Lower lobe of right lung (tissue), 2 donors: ENCODE measurements at places on chromosomes 1 and 21. TPM values are rescaled to one million over a fixed set of nuclear protein-coding genes. Genes with fewer than 3 reads are reported as not detected.

ARMH1 gene
- total RNA-seq = 14.5 TPM

ELF3 gene
- 74.1 TPM for total RNA-seq

CAMSAP2 gene
- 30.7 TPM for total RNA-seq

TLCD4 gene
- 11.3 TPM for total RNA-seq

OR6K3 gene
- total RNA-seq = 2.2 TPM

ESPN gene
- 8.3 TPM for total RNA-seq

OTUD3 gene
- 11.5 TPM for total RNA-seq

RNU1-2 gene
- 6,803 TPM for total RNA-seq

GRCh38 chr1:158611916-158612315, 6.8 kb downstream of the OR10Z1 start:
- no peak for DNase-seq

GRCh38 chr1:165050246-165050645, 306.3 kb downstream of the LMX1A start:
- no peak for DNase-seq

- no peak for DNase-seq
These were observed 127.5 kb downstream of the UCK2 start for GRCh38 chr1:165954940-165955339.

- DNase-seq = no peak
These were observed 75.3 kb downstream of the FOXJ3 start for GRCh38 chr1:42259739-42260064.

DNA sequence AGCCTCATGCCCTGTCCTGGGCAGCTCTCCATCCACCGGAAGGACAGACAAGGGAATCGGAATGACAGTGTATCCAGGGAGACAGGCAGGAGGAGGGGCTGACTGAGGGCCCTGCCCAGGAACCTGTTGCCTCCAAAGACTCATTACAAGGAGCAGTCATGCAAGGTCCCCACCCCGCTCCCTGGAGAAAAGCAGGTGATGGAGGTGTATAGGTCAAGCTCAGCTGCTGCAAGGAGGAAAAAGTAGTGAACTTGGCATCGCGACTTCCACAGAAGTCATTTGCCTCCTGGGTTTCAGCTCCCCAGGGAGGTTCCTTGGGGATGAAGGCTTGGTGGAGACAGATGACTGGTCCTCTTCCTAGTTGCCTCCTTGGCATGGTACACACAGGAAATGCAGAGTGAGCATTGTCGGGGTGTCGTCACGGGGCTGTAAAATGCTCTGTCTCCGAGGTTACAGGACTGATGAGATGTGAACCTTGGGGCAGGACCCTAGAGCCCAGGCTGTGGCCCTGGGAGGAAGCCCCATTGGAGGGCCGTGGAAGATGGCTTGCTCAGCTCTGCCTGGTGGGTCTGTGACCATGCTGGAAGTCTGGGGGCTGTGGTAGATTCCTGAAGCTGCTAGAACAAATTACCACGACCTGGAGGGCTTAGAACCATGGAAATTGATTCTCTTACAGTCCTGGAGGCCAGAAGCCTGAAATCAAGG, 219.6 kb upstream of the C1orf174 start:
- DNase-seq = no peak

- DNase-seq = peak; percentile 76
These were observed 148.1 kb downstream of the FGGY start for GRCh38 chr1:59445040-59445439.

- no peak for DNase-seq
These were observed 319.7 kb downstream of the MATN1 start for GRCh38 chr1:30403726-30404125.

DNA sequence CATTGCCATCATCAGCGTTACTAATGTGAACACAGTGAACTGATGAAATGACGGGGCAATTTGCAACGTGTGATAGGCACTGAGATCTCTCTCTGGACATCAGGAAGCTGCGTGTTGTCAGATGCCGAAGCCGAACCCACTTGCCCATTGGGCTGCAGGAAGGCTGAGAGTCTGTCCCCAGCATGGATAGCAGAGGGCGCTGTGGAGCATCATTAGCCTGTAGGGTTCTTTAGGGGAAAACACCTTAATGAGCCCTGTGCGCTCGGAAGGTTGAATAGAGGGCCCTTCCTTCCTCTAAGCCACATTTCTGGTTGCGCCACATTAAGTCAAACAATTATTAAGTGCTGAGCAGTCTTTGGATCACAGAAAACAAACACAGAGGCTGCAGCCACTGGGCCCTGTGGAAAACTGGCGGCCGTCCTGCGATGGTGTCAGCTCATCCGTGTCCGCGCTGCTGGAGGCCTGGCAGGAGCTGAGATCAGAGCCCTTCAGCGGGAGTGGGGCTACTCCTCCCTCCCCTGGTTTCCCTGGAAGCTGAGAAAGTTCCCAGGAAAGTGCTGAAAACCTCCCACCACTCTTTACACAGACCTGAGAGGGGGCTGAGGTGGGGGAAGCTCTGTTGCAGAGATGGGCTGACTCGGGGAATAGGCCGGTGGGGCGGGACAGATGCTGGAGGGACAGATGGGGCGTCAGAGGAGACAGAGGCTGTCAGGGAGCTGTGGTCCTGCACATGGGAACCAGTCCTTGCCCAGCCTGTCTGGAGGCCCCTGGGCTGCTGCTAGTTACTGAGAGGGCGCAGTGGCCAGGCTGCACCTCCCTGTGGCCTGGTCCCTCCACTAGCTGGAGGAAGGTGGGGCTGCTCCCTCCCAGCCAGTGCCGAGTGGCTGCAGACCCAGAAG, 12.7 kb downstream of the TFF2 start:
- DNase-seq = peak; percentile 86

GRCh38 chr1:232222614-232223013, 407.3 kb downstream of the SIPA1L2 start:
- DNase-seq = no peak

DNA sequence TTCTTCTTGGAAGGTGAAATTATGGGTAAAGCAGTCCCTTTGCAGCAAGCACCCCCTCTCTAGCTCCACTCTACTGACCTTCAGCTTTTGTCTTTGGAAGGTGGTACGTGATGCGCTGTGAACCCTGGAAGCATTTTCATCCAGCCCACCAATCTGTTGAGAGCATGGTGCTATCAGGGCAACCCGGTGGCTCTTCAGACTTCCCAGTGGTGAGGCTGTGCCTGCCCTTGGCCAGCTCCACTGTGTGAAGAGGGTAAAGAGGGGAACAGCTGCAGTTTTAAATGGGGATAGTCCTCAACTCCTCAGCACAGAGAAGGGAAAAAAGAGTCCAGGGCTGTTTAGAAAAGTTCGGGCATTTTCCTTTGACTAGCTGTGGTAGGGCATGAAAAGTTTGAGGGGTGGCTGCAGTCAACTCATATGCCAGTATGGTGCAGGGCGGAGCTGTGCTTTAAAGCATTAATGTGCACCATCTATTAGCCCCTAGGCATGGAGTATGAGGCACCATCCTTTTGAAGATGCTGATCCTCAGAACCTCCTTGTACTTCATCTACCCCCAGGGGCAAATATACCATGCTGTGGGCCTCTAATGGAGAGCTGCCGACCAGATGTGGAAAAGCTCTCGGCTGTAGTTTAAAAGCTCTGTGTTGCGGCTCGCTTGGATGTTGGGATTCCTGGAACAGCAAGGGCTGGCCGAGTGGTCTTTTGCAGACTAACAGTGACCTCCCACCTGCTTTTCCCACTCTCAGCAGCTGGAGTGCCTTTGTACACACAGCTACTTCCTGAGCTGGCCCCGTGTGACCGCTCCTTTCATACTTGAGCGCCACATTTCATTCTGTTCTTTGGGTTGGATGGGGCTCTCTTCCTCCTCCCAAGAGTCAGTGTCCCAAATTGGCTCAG, 123.0 kb downstream of the PEX14 start:
- DNase-seq = no peak

DNA sequence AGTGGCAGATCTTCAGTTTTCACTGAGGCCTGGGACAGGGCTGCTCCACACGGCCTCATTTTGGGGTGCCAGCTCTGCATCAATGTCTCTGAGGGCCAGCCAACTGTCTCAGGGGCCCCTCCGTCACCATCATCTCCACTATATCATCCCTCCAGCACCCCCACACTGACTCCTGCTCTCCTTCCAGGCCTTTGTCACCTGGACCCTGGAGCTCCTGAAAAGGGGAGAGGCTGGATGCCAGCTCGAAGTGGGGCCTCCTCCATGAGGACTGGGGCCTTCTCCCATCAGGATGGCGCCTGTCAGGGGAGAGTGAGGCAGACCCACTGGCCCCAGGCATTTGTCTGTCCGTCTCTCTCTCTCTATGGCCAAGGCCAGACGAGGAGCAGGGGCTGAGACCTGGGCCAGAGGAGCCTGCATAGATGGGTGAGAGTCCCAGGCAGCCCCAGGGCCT, 44.7 kb upstream of the LRP8 start:
- DNase-seq = no peak

GRCh38 chr1:57311411-57311810, 112.4 kb downstream of the DAB1 start:
- DNase-seq = no peak

DNA sequence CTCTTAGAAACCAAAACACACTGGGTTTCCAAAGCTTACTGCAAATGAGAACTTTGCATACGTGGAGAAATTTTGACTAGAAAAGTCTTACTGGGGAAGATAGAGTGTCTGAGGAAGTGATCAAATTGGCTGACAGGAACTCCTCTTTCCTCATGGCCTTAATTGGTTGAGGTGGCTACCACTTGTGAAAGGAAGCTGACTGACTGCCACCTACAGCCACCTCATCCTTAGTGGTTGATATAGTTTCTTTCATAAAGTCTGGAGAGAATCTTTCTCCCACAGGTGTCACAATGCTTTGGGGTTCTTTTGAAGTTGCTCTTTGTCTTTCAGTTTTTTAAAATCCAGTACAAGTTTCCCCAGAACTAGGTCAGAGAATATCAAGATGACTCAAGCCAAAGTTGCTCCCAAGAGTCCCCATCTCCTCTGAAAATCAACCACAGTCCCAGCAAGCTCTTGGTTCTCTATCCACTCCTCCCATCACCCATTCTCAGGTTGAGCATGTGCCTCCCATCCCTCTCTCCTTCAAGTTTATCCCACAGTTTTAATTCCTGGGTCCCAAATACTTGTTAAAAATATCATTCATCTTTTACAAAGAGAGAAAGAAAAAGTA, 43.3 kb downstream of the GPR88 start:
- no peak for DNase-seq

DNA sequence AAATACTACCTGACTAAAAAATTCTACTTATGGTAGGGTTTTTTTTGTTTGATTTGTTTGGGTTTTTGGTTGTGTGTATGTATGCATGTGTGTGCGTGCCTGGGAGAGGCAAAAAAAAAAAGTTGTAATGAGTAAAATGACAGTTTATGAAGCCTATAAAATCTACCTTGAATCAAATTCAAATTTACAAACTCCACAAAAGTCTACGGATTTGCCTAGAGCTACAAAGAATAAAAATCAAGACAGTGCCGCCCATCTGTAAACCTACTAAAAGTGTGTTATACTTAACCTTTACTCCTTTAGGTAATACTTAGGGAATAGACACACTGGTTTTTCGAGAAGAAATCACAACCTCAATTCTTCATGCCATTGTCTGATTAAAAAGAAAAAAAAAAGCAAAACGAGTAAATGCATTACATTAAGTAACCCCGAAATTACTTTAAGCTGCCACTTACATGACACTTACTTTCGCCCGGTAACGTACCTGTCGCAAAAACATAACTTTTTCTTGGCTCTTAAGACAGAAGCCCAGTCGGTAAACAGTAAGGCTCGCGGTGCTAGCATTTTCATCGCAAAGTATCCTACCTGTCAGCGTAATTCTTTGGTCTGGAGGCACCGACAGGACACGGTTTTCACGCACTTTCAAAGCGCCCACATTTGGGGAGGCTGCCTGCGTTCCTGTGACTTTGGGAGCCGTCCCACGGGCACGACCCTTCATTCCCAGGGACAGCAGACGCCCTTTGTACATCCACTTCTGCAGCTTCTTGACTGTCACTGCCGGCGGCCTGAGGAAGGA, 951 bp downstream of the SYDE2 start:
- DNase-seq = no peak

GRCh38 chr1:228911225-228912210, 176.2 kb downstream of the RHOU start:
- no peak for DNase-seq

DNA sequence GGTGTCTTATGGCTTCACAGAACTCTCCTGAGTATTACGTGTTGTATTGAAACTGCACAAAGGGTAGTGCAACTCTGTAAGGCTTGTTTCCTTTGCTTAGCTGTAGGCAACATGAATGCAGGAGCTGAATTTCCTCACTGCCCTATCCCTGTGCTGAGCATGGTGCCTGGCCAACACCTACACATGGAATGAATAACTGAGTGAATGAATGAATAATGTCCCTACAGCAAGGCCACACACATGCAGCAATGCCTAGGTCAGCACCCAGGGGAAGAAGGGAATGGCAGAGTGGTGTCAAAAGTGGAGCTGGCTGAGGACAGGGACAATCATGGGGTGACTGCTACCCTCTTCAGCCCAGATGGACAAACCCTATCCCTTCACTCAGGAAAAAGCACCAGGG, 655.9 kb downstream of the PTPRU start:
- no peak for DNase-seq

- DNase-seq = no peak
These were observed 14.2 kb downstream of the PTPN14 start for GRCh38 chr1:214537219-214537618.

- DNase-seq = peak; percentile 89
These were observed 8.3 kb downstream of the VSIG8 start for GRCh38 chr1:159854116-159854692.

DNA sequence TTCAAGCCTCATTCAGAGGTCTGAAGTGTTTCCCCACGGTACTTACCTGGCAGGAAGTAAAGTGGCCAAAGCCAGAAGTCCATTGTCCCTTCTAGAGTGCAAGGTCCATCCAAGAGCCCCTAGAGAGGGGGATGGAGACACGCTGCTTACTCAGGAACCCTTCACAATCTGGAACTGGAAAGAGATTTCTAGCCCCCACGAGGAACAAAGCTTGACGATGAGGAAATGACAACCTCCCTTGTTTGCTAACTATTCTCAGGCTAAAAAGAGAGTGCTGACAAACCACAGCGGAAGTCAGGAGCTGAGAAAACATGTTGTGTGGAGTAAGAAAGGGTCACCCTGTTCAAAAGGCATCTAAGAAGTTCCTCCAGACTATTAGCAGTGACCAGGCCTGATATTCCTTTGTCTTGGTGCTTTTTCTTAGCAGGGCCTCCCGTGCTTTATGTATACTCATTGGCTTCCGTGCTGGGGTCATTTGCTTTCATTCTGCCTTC, at the start of gene FCMR:
TSS of gene FCMR (minus strand) at position 170 of the 494 bp plus-strand sequence. CDS start at position 83, 87 bp downstream.
- no peak for DNase-seq

- no peak for DNase-seq
These were observed 641 bp upstream of the KCNK2 start for GRCh38 chr1:215081661-215082531.

DNA sequence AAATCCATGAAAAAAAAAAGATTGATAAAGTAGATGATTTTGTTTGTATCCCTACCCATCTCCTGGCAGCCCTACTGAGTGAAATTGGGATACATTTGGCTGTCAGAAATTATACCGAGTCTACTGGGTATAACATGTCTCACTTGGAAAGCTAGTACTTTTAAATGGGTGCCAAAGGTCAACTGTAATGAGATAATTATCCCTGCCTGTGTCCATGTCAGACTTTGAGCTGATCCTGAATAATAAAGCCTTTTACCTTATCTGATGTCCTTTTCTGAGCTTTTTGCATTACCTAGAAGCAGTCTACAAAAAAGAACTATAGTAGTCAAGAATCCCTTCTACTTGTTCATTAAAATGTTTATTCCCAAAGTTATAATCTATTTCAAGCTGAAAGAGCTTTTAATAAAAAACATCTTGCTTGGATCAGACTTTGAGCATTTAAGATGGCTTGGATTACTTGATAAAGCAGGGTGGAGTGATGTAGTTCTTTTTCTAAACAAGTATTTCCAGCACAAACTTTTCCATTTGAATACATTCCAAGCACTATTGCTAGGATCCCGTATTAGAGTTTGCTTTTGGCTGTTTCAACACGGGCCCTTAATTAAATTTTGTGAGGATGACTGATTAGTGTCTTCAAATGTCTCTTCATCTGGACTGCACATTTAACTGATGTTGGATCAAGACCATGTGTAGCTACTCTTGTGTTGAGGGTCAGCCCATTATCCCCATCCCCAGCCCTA, 69.2 kb downstream of the DTL start:
- DNase-seq = no peak
